ENCODE measurements at places on chromosomes 13 and 19. TPM values are rescaled to one million over a fixed set of nuclear protein-coding genes. Genes with fewer than 3 reads are reported as not detected.

The CYP2F1 gene
- polyA plus RNA-seq, result not detected

The ZNF222 gene
- 3.4 TPM for polyA plus RNA-seq

The SLC15A1 gene
- not detected for polyA plus RNA-seq

The CYP4F2 gene
- polyA plus RNA-seq, result not detected

The ADPRHL1 gene
- polyA plus RNA-seq, result 0.36 TPM

The IGFLR1 gene
- polyA plus RNA-seq, result 109 TPM

The JSRP1 gene
- polyA plus RNA-seq, result not detected

The IL11 gene
- not detected for polyA plus RNA-seq

The ZNF208 gene
- polyA plus RNA-seq, result 0.46 TPM

The MATK gene
- polyA plus RNA-seq, result 418 TPM

The USHBP1 gene
- polyA plus RNA-seq, result not detected

The SIGLEC12 gene
- polyA plus RNA-seq, result not detected

The THSD8 gene
- 4.5 TPM for polyA plus RNA-seq

The TEX30 gene
- polyA plus RNA-seq, result 24.3 TPM

The DMKN gene
- polyA plus RNA-seq, result 5.0 TPM

The TMEM255B gene
- not detected for polyA plus RNA-seq

The PLK5 gene
- polyA plus RNA-seq, result not detected

The KIR3DL2 gene
- polyA plus RNA-seq, result 44.1 TPM

The STOML3 gene
- polyA plus RNA-seq, result not detected

The PDX1 gene
- polyA plus RNA-seq, result not detected

The CBLC gene
- not detected for polyA plus RNA-seq

The SLITRK6 gene
- not detected for polyA plus RNA-seq

The ZNF737 gene
- polyA plus RNA-seq, result 4.3 TPM

The KLF1 gene
- 1.8 TPM for polyA plus RNA-seq

The PRR22 gene
- polyA plus RNA-seq, result not detected

The ZNF763 gene
- 5.3 TPM for polyA plus RNA-seq

The BCL3 gene
- polyA plus RNA-seq, result 5.6 TPM

The TPT1 gene
- polyA plus RNA-seq, result 3,245 TPM

The KL gene
- not detected for polyA plus RNA-seq

The POSTN gene
- not detected for polyA plus RNA-seq

The PTH2 gene
- polyA plus RNA-seq, result not detected

The MAP4K1 gene
- polyA plus RNA-seq, result 52.1 TPM

The SLITRK5 gene
- not detected for polyA plus RNA-seq

The ZNF613 gene
- 5.8 TPM for polyA plus RNA-seq

The GPC5 gene
- 0.58 TPM for polyA plus RNA-seq
